Adrenal gland (tissue), 19 donors: ENCODE measurements at places on chromosomes 1 and 21. TPM values are rescaled to one million over a fixed set of nuclear protein-coding genes. Genes with fewer than 3 reads are reported as not detected.

DNA sequence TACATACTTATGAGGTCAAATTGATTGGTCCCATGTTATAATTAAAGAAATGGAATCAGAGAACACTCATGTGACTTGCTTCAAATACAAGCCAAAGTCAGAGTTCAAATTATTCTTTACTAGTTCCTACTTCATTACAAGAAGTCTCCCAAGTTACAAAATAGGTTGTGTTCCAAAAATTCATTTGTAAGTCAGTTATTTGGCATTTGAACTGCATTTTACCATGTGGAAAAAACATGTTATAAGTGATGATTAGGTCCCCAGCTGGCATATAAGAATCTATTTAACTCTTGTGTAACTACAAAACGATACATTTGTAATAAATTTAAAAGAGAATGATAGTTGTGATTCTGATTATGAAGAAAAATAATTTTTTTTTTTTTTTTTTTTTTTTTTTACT, 124.1 kb downstream of the DISP1 start:
- H3K4me1 ChIP-seq: no peaks in the 10 kb centered on the region
- H3K27me3 ChIP-seq: no peaks in the 10 kb centered on the region
- DNase-seq: no peak
- H3K36me3 ChIP-seq: no peaks in the 10 kb centered on the region
- no peak overlapping the region for H3K27ac ChIP-seq

DNA sequence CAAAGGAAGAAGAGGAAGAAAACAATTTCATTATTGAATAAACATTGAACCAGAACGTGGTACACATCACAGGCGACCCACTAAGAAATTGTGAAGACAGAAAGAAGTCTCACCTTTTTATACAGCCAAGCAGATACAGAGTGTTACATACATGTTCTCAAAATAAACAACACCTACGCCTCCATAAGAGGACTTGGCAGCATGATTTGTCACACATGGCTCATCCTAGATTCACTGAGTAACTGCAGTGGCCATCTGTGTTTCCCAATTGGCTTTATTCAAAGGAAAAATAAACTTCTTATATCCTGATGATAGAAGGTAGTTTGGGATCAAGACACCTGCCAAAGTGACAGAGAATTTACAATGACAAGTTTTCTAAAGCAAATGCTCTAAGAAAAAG, 7.6 kb upstream of the KRTAP19-8 start:
- DNase-seq: no peak
- no peak overlapping the region for H3K27ac ChIP-seq
- no peaks in the 10 kb centered on the region for H3K27me3 ChIP-seq
- no peak overlapping the region for H3K4me3 ChIP-seq

The RSPH1 gene
- total RNA-seq: 0.17 TPM

The PGBD2 gene
- total RNA-seq: 3.8 TPM
